ENCODE measurements at places on chromosomes 4 and X. TPM values are rescaled to one million over a fixed set of nuclear protein-coding genes. Genes with fewer than 3 reads are reported as not detected.

Gene TEX13D
- not detected for total RNA-seq

Gene OCIAD1
- 140 TPM for total RNA-seq

- DNase-seq = no peak
These were observed 50.1 kb downstream of the FAM53A start for GRCh38 chr4:1633993-1634392.

- no peak for DNase-seq
These were observed 56.7 kb upstream of the ATOH1 start for GRCh38 chr4:93771640-93772411.

GRCh38 chrX:80808881-80809411 is 731 bp downstream of the BRWD3 start:
- peak; percentile 41 for DNase-seq

DNA sequence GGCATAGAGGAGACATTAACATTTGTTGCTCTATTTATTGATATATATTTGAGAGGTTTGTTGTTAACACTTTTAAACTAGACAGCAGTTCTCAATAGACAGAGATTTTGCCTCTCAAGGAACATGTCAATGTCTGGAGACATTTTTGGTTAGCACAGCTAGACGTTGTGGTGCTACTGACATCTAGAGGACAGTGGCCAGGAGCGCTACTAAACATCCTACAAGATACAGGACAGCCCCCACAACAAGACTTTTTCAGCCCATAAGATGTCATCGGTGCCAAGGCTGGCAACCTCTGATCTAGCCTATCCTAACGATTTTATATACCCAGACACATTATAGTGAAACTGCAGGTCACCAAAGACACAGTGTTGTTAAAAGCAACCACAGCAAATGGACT is 18.4 kb upstream of the CTSO start:
- no peak for DNase-seq

Data from activated T-cell treated with anti-CD3 and anti-CD28 coated beads, Interleukin-2, amount 50 U/mL, for 72 hours (primary cell).